Left forelimb (tissue), 1 donor: ENCODE measurements at places on chromosomes 2 and 18.

- no peak for DNase-seq
These were observed 378.8 kb downstream of the SLC4A3 start for GRCh38 chr2:220006152-220006621.

DNA sequence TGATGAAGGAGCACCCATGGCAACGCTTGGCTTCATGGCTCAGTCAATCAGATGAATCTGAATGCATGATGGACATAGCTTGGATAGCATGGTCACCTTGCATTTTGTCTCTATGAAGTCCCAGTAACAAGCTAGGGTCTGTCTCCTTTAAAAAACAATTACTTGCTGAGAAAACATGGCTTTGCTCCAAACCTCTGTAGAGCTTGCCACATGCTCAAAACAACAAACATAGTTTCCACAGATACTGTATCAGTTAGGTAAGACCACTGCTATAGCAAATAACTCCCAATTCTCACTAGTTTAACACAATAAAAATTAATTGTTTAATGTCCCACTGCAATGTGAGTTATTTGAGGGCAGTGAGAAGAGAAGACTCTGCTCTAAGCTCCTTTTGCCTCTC, 401.0 kb downstream of the IRS1 start:
- DNase-seq, result no peak

GRCh38 chr2:181575024-181575649, 81.8 kb downstream of the CERKL start:
- DNase-seq, result no peak

DNA sequence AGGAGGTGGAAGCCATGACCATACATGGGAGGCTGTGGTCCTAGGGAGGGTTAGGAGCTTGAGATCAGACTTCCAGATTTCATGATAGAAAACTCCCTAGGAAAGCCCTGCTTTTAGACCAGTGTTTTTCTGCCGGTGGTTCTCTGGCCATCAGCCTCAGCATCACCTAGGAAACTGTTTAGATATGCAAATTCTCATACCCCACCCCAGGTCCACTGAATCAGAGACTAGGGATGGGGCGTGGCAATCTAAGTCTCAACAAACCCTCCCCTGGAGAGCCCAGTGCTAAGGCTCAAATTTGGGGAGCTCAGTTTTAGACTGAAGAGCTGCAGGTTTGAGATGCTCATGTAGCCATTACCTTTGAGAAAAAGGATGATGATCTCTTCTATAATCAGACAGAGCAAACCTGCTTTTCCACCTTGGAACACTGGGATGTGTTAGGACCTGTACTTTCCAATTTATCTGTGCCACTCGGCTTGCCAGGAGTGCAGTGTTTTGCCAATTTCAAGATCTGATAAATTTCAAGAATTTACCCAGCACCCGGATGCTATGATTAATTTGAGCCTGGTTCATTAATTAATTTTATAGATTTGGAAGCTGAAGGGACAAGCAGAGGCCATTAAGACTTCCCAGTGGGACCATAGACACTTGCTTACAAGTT, 31.5 kb upstream of the LYPD6B start:
- DNase-seq, result no peak

DNA sequence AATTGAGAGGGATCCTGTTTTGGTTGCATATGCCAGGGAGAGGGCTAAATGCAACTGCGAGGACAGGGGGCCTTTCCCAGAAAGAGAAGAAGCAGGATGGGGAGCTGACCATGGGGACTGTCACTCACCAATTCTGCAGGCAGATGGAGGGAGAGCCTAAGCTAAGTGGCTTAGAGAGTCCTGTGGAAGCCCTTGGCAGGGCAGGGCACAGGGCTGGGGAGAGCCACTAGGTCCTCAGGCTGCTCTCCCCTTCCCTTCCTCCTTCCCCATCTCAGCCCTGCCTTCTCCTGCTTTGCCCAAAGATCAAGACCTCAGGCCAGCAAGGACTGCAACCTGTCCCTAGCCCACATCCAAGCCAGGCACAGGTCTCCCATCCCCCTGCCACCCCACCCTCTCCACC, 24.4 kb upstream of the CATIP start:
- DNase-seq, result no peak

GRCh38 chr2:9770308-9771100, 72.8 kb upstream of the TAF1B start:
- peak; percentile 79 for DNase-seq

DNA sequence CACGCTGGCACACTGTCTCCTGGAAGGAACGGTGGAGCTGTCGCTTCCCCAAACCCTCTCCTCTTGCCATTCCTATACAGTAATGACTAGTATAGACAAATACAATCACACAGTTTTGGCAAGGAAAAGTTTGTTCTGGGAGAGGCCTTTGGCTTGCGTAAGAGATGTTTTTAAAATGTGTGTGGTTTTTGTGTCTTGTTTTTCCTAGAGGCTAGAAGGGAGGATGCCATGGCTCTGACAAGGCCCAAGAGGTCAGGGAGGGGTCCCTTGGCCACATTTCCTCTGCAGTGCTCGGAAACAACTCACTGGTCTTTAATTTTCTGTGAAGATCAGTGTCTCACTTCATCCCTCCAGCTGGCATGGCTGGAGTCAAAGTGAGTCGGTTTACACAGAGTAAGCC, 195.9 kb downstream of the SH3RF3 start:
- DNase-seq, result peak; percentile 79

DNA sequence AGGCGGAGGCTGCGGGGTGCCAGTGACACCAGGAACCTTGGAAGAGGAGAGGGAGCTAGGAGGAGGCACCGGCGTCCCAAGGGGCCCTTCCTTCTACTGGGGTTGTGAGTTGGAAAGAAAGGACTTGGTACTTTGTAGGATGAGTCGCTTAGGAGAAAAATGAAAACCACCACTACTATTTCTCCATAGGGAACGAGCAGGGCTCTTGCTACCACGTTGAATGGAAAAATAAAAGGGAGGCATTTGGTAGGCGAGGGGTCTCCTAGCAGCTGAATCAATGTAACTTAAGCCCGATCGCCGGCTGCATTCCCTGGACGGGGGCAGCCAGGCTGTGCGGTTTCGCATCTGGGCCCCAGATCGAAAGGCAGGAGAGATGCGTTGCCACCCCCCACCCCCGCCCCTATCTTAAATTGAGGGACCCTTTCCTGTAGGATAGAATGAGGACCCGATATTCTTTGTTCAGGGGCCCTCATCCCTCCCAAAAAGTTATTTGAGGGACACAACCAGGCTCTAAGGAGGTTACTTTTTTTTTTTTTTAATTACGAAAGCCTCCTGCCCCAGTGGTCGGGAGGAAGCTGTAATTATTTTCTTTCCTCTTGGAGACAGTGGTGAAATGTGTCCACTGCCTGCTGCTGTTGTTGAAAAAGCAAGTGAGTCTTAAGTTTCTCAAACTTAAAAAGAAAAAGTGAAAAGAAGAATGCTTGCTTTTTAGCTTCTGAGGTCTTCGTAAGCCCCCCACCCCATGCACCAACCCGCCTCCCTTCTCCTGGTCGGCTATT, 1.3 kb downstream of the IGFBP2 start:
- DNase-seq, result no peak

DNA sequence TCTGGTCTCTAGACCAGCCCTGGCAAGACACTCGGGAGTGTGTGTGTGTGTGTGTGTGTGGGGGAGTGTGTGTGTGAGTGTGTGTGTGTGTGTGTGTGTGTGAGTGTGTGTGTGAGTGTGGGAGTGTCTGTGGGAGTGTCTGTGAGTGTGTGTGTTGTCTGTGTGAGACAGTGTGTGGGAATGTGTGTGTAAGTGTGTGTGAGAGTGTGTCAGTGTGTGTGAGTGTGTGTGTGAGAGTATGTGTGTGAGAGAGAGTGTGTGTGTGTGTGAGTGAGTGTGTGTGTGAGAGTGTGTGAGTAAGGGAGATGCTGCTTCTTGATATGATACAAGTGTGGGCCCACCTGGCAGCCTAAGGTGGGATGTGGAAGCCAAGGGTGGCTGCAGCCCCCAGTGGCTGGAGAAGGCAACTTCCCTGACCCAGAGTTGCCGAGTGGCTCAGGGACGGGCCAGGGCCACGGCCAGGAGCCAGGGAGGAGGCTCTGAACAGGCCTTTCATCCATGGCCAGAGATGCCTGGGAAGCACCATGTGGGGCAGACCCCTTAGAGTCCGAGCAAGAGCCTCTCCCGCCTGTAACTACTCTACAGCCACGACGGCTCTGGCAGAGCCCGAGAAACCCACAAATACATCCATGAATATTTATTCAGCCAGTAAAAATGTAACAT, 159.3 kb upstream of the MYCN start:
- DNase-seq, result no peak

GRCh38 chr2:110718990-110719389, 13.4 kb upstream of the ACOXL start:
- DNase-seq, result no peak

- no peak for DNase-seq
These were observed 102.7 kb downstream of the MAP2 start for GRCh38 chr2:209526561-209526960.

- no peak for DNase-seq
These were observed 146.6 kb downstream of the MEIS1 start for GRCh38 chr2:66581339-66582103.

DNA sequence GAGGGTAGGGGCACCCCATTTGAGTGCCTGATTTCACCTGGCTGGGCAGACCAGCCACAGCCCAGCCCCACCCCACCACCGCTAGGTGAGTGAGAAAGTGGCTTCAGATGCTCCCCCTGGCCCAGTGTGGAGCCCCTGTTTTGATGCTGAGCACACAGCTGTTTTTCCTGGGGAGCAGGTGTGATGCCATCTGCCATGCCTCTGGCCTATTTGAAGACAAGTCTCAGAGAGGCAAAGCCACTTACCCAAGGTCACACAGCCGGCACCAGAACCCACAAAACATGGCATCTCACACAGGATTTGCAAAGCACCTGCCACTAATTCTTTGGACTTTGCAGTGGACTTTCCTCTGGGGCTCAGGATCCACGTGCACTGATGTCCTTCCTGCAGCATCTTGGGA, 131.3 kb downstream of the INHBB start:
- peak; percentile 34 for DNase-seq

- DNase-seq, result no peak
These were observed 168.7 kb downstream of the KCNS3 start for GRCh38 chr2:18047213-18047611.

DNA sequence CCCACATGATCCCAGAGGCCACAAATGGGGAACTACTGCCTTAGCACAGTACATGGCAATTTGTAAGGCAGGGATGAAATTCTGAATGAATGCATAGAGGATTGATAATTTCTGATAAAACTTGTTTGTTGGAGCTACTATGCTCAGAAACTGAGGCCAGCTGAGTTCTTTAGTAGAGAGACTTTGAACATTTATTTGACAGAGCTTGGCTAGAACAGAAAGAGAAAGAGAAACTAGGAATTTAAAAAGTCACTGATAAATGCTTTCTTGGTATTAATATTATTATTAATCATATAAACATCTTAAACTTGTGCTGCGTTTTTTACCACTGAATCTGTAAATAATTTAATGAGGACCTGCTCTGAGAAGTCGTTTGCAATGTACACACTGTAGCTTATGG, 923.7 kb upstream of the CNTNAP5 start:
- DNase-seq, result no peak

DNA sequence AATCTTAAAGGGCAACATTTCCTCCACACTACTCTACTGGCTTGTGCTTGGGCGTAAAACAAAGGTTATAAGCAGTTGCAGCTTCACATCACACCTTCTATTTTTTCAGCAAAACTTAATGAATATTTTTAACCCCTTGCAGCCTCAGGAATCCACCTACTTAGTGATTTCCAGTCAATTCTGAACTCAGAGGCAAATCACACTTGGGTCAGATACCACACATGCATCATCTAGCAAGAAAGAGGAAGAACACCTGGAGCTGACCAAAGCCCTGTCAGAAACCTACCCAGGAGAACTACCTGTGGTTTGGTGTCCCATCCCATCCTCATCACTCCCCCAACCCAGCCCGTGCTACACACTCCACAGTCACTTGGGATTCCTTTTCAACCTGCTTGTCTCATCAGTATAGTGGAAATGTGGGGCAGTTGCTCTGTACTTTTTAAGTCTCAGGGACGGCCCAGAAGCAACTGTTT, 25.5 kb downstream of the PIAS2 start:
- no peak for DNase-seq

GRCh38 chr2:238501311-238501710, 74.6 kb downstream of the ASB1 start:
- DNase-seq, result peak; percentile 37

DNA sequence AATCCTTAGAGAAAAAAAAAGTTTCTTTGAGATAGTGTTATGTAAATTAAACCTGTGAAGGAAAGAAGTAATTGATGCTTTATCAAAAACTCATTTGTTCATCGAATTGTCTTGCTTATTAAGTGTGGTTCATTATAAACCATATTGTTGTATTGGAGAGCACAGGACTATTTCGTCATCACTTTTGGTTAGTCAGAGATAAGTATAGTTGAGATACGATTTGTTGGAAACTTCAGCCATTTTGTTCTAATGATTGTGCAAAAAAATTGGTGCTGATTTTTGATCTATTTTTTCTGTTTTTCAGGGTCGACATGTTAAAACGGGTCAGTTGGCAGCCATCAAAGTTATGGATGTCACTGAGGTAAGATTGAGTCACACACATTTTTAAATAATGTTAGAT, 92.9 kb downstream of the MAP4K4 start:
- no peak for DNase-seq

GRCh38 chr2:224894356-224894755, 147.9 kb downstream of the DOCK10 start:
- DNase-seq, result no peak

DNA sequence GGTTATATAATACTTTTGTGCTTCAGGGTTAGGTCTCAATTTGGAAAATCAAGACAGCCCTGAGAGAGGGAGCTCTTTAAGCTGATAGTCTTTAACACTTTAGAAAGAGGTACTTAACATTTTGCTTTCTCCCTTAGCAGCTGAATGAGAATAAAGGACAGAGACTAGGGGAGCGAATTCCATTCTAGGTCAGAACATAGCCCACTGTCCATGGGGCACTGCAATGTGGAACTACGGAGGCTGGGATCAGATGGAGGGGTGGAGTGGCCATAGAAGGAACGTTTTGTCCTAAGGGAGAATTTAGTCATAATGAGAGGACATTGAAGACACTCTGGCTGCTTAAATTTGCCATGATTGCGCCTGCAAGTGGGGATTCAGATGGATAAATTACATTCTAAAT, 794 bp downstream of the GKN2 start:
- no peak for DNase-seq

- DNase-seq, result no peak
These were observed 17.2 kb upstream of the KCTD1 start for GRCh38 chr18:26565514-26565913.

- no peak for DNase-seq
These were observed 33.8 kb downstream of the NPC1 start for GRCh38 chr18:23552505-23552904.

GRCh38 chr2:207434899-207435465, 94.8 kb upstream of the CREB1 start:
- DNase-seq, result no peak

DNA sequence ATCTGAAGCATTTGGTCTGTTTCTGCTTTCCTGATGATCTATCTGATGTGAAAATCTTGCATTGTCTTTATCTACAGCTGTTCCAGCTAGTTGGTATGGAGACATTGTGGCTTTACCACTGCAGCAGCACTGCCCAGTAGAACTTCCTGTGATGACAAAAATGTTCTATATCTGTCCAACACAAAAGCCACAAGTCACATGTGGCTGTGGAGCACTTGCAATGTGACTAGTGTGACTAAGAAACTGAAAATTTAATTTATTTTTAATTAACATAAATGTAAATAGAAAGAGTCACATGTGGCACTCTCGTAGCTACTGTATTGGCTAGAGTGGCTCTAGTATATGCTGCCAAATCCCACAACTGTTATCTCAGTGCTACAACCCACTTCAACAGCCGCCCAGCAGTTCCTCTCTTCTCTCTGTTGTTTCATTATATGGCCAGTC, 425.7 kb downstream of the SETBP1 start:
- no peak for DNase-seq
